ENCODE measurements at places on chromosomes 16 and 17. TPM values are rescaled to one million over a fixed set of nuclear protein-coding genes. Genes with fewer than 3 reads are reported as not detected.

DNA sequence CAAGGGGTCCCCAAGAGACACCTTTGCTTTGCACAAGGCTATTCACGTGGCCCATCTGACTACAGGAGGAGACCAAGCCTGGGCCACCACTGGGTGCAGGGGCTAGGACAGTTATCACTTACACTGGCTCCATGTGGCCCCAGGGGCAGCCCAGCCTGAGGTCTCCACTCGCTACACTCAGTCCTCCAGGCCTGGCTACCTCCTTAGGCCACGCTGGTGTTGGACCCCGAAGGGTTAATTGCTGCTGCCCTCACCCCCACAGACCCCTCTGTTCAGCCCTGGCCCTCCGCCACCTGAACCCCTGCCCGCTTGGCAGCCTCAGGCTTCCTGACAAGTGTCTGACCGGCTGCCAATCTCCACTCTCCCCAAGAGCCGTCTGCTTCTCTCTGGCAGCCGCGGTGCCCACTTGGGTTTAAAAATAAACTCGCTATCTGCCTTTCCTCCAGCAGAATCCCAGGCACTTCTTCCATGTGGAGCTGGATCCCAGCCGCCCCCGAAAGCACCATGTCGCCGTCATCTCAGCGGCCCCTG lies 27.8 kb downstream of the ADAM11 start:
- DNase-seq, result no peak

GRCh38 chr17:47763913-47764582 lies 31.0 kb downstream of the TBX21 start:
- DNase-seq, result no peak

DNA sequence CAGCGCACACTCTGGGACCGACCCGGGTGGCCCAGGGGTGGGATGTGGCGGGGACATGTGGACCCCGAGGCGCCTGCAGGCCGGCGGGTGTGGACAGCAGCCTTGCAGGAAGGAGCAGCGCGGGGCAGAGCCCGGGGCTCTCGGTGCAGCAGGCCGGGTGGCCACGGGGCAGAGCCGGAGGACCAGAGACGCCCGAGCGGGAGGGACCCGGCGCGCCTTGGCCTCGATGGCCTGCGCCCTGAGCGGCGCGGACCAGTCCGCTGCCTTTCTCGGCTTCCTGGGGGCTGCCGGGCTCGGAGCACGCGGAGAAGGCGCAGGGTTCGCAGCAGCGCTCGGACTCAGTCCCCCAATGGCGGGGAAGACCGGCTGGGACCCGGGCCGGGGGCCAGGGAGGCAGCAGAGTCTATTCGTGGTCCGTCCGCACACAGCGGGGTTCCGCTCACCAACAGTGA lies 43.4 kb downstream of the OSBPL7 start:
- DNase-seq, result no peak

DNA sequence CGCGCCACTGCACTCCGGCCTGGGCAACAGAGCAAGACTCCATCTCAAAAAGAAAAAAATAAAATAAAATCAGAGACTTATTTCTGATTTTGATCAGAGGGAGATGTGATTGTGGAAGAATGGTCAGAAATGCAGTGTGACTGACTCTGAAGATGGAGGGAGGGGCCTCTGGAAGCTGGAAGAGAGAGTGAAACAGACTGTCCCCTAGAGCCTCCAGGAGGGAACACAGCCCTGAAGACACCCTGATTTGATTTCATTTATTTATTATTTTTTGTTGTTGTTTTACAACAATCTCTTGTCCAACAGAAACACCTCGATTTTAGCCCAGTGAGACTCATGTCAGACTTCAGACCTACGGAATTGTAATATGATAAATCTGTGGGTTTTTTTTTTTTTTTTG lies 26.1 kb downstream of the BCL7C start:
- DNase-seq, result no peak

GRCh38 chr17:45227926-45228762 lies 6.5 kb downstream of the FMNL1 start:
- DNase-seq, result no peak

- no peak for DNase-seq
Observed at GRCh38 chr16:48405907-48406306, 20.7 kb upstream of the SIAH1 start.

- no peak for DNase-seq
Observed at GRCh38 chr17:72863526-72864211, 228.8 kb downstream of the SLC39A11 start.

GRCh38 chr17:67679721-67680120 lies 38.0 kb upstream of the NOL11 start:
- DNase-seq, result no peak

- no peak for DNase-seq
Observed at GRCh38 chr16:21656795-21657768, 4.7 kb upstream of the IGSF6 start.

GRCh38 chr17:35406568-35406967 lies 25.7 kb downstream of the SLFN12 start:
- no peak for DNase-seq

NPIPA3 gene
- total RNA-seq, result 4.5 TPM

SOST gene
- not detected for total RNA-seq

TPSAB1 gene
- 8.9 TPM for total RNA-seq

CDK3 gene
- 0.60 TPM for total RNA-seq

SLC13A2 gene
- not detected for total RNA-seq

TEKT3 gene
- 0.64 TPM for total RNA-seq

Measured in psoas muscle (tissue), 8 donors.